Esophagus mucosa (tissue), 1 donor: ENCODE measurements at places on chromosomes 1 and 21. TPM values are rescaled to one million over a fixed set of nuclear protein-coding genes. Genes with fewer than 3 reads are reported as not detected.

GTF2B gene
- total RNA-seq, result 15.4 TPM

PRKACB gene
- total RNA-seq, result 13.4 TPM

SYDE2 gene
- 0.84 TPM for total RNA-seq

COQ8A gene
- 6.3 TPM for total RNA-seq

GBP6 gene
- total RNA-seq, result 430 TPM

GPR52 gene
- 0.56 TPM for total RNA-seq

GPATCH3 gene
- total RNA-seq, result 10.4 TPM

WNT2B gene
- 4.4 TPM for total RNA-seq

SLFNL1 gene
- 0.08 TPM for total RNA-seq

LAMTOR5 gene
- total RNA-seq, result 102 TPM

CYP4A11 gene
- not detected for total RNA-seq

SLAMF1 gene
- 0.36 TPM for total RNA-seq

TFAP2E gene
- 1.1 TPM for total RNA-seq

PTPN7 gene
- total RNA-seq, result 1.2 TPM

LCA5L gene
- 0.80 TPM for total RNA-seq

RCSD1 gene
- total RNA-seq, result 2.4 TPM

CHI3L2 gene
- total RNA-seq, result 7.7 TPM

BMP8B gene
- total RNA-seq, result 0.60 TPM

MPL gene
- total RNA-seq, result 0.48 TPM

LIX1L gene
- 4.3 TPM for total RNA-seq

SPRR2G gene
- total RNA-seq, result 0.68 TPM

SPATA45 gene
- not detected for total RNA-seq

EPHB2 gene
- 2.2 TPM for total RNA-seq

PRDM16 gene
- 0.44 TPM for total RNA-seq

KIF21B gene
- total RNA-seq, result 0.52 TPM

MX2 gene
- 4.2 TPM for total RNA-seq

TSSK3 gene
- total RNA-seq, result 0.52 TPM

UBE2Q1 gene
- total RNA-seq, result 37.3 TPM

FYB2 gene
- total RNA-seq, result 0.36 TPM

SYT6 gene
- total RNA-seq, result not detected

CHI3L1 gene
- total RNA-seq, result 20.5 TPM

FOXD3 gene
- total RNA-seq, result not detected

RSPO1 gene
- 0.20 TPM for total RNA-seq

GPR37L1 gene
- total RNA-seq, result 0.12 TPM

MATN1 gene
- total RNA-seq, result not detected

CD1B gene
- total RNA-seq, result not detected

RGSL1 gene
- not detected for total RNA-seq

CNR2 gene
- total RNA-seq, result 0.12 TPM

TSPAN1 gene
- 4.7 TPM for total RNA-seq

CHIA gene
- total RNA-seq, result not detected

LRRC71 gene
- not detected for total RNA-seq

GSTM5 gene
- 0.36 TPM for total RNA-seq

PLXNA2 gene
- 47.5 TPM for total RNA-seq

RNU1-2 gene
- total RNA-seq, result 6,387 TPM

SLC45A1 gene
- 0.20 TPM for total RNA-seq

PAPPA2 gene
- total RNA-seq, result 0.12 TPM

ASTN1 gene
- total RNA-seq, result not detected

ADAMTS1 gene
- total RNA-seq, result 7.9 TPM

PCNX2 gene
- 11.5 TPM for total RNA-seq

IGSF3 gene
- total RNA-seq, result 55.4 TPM
